CD8-positive, alpha-beta memory T cell (primary cell): ENCODE measurements at places on chromosomes 2 and 18.
A peak's percentile ranks its signal among the peaks of the same experiment; 100 is the strongest.

GRCh38 chr2:85129861-85130260 lies 3.3 kb upstream of the TCF7L1 start:
- no peak for DNase-seq

DNA sequence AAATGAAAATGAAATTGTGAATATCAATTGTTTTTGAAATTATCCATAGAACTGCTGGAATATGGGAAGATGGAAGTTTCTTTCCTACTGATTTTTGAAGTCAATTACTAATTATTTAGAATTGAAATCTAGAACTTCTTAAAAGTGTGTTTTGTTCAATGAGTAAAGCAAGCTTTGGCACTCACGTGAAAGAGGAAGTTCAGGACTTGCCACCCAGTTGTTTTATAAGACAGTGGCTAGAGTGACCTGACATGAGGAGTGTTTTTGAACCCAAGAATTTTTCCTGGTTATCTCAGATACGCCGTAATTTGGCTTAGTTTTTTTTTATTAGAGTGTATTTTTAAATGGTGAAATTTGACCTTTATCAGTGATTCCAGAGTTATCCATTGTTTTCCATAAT lies 3.5 kb downstream of the MXD1 start:
- DNase-seq, result no peak

GRCh38 chr2:203612246-203612645 lies 77.1 kb upstream of the RAPH1 start:
- no peak for DNase-seq

GRCh38 chr2:173803449-173803848 lies 161.7 kb downstream of the SP3 start:
- no peak for DNase-seq

DNA sequence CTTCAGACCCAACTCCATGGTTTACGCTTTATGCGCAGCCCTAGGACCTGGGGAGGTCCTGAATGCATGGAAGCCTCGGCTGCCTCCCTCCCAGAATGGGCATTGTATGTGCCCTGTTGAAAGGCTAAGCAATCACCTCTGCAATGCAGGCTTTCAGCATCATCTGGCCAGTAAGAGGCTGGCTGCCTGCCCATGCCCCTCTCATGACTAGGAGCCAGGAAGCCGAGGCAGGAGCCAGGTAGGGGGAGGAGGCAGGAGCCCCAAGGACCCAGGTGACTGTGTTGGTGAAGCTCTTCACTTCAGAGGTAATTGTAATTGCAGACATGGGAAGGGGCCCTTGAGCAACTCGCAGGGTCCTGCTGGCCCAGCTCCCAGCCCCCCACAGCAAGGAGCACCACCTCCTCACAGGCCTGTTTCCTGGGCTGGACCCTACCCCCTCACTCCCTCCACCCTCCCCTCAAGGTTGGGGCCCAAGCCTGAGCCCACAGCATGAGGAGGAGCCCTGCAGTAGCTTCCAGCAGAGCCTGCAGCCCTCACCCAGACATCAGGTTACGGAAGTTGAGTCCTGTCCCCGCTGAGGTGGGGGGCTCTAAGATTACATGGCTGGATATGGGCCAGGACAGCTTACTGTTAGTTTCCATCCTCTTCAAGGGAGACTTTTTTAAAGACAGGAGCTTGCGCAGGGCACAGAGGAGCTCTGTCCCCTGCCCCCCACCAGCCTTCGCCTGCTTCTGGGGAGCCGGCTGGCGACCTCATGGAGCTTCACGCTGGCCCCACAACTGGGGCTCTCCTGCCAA lies 21.9 kb downstream of the CRACDL start:
- no peak for DNase-seq

DNA sequence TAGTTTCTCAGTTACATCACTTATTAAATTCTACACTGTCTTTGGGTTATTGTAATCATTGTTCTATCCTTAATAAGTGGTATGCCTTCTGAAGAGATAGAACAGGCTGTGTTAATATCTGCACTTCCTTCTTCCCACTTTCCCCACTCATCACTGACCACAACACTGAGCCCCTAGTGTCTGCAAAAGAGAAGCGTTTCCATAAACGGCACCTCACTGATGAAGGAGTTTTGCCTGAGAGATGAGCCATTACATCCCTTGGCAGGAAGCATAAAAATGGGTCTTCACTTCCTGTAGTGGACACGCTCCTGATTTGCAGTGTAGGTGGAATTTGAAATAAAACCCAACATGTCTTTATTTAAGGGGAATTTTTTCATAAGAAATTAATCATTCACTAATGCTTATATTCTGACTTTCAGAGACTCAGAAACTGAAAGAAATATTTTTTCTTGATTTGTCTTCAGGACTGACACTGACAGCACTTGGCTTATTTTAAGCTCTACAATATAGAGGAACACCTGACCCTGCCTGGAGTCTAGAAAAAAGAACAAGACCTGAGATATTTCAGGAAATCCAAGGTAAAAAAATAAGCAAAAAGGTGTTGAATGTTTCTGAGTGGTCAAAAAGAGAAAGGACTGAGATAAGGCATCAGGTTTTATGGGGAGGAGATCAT lies 275.3 kb downstream of the RAD51AP2 start:
- no peak for DNase-seq

GRCh38 chr2:235864733-235865515 lies 303.3 kb downstream of the GBX2 start:
- no peak for DNase-seq

- DNase-seq, result no peak
These were observed 114.8 kb downstream of the SCG2 start for GRCh38 chr2:223487214-223487846.

GRCh38 chr2:96146153-96146880 lies 1.1 kb upstream of the DUSP2 start:
- DNase-seq, result peak; percentile 84

DNA sequence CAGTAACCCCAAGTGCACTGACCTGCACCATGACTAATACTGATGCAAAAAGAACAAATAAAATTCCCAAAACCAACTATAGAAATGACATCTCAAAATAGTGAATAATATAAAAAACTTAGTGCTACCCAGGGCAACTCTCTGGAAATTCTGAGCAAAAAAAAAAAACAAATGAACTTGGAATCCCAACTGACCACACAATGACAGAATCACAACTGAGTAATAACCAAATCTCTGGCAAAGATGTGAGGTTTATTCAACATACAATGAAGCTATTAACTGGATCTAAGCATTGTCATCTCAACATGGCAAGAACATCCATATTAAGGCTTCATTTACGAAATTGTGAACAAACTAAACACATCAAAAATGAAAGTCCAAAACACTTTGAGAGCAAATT lies 22.7 kb downstream of the EXOC6B start:
- no peak for DNase-seq

DNA sequence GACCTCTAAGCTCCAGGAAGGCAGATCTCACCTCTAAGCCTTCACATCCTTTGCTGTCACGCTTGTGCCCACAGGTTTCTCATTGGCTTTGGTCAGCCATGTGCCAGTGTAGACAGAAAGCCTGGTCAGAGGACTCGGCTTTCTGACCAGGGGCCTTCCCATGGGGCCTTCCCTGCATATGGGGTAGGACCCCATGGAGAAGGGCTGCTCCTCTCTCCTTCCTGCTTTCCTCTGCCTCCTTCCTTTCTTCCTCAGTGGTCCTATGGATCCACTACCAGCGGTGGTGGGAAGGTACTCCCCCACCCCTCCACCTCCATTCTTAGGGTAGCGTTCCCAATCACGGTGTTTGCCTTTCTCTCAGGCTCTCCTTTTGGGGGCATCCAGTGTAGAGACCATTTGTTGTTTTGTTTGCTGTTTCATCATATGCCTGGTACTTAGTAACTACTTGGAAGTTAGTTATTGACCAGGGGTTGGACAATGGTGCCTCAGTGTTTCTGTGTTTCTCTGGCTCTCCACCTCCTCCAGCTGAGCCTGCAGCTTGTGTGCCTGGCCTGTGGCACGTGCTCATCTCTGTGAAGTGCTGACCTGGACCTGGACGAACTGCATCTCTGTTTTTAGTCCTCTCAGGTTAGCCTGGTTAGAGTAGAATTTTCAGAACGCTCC lies 71.6 kb downstream of the ZNF407 start:
- DNase-seq, result no peak

DNA sequence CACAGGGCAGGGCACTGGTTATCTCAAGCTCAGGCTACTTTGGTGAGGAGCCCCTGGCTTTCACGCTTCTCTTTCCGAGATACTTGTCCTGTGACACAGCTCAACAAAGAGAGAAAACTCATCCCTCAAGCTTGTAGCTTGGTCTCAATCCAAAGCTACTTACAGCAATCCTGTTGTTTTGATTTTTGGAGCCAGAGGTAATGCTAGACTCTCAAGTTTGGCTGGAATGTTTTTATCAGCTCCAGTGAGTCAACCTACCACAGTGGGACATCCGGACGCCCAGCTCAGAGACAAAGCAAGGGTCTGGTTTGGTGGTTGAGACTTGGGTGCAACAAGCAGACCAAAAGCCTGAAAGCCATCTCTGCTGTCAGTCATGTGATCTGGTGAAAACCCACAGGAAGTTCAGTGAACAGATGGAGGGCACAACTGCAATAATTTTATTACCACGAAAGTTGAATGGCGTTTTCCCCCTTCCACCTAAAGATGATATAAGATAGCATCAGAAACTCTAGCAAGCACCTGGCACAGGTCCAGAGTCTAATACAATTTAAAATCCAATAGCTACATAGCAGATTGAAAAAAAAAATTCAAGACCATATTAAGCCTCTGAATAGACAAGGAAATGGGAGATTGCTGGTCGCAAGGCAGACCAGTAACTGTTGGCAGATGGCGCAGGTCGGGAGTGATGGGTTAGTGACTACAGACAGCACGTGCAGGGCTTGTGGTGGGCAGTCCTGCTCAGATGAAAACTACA lies 102.3 kb upstream of the SMAD7 start:
- peak; percentile 60 for DNase-seq

GRCh38 chr2:203835892-203836800 lies 31.4 kb upstream of the CTLA4 start:
- no peak for DNase-seq

GRCh38 chr18:1618364-1618763 lies 713.7 kb downstream of the ADCYAP1 start:
- DNase-seq, result no peak

DNA sequence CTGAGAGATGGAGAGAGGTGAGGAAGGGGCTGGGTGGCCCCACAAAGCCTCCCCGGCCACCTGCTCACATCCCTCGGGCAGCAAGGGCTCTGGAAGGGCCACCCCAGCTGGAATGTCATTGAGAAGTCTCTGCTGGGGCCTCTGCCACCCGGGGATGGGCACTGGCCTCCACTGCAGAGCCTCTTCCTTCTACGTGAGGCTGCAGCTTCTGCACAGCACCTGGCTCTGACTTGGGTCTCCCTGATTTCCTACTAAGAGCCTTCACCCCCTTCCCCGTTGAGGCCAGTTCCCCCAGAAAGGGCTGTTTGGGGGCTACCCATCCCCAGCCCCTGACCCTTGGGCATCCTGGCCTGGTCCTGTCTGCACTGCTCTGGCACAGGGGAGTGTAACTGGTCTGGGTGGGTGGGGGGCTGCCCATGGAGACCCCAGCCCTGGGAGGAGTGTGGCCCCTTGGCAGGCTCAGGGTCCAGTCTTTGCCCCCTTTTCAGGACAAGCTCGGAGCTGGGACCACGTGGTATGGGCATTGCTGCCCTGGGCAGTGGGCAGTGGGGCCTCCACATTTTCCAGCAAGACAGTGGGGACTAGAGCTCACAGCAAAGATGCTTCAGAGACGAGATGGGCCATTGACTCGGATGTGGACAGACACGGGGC lies 5.6 kb downstream of the PDCD1 start:
- DNase-seq, result no peak

GRCh38 chr2:220744861-220745260 lies 827.2 kb downstream of the EPHA4 start:
- no peak for DNase-seq

DNA sequence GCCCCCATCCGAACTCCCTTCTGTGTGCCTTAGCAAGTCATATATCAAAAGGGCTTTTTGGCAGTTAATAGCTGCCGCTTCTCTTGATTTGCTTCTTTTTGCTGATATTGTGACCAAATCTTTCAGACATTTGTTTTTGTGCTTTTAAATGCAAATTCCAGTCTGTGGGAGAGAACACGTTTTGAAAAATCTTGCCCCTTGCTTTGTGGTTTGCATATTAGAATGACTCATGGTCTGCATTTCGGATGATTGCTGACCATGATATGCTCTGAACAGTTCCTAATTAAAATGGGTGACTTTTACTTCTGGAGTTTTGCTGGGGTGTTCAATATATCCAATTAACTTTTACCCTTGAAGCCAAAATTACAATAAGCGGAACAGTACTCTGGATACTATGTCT lies 58.2 kb upstream of the ST6GAL2 start:
- no peak for DNase-seq

DNA sequence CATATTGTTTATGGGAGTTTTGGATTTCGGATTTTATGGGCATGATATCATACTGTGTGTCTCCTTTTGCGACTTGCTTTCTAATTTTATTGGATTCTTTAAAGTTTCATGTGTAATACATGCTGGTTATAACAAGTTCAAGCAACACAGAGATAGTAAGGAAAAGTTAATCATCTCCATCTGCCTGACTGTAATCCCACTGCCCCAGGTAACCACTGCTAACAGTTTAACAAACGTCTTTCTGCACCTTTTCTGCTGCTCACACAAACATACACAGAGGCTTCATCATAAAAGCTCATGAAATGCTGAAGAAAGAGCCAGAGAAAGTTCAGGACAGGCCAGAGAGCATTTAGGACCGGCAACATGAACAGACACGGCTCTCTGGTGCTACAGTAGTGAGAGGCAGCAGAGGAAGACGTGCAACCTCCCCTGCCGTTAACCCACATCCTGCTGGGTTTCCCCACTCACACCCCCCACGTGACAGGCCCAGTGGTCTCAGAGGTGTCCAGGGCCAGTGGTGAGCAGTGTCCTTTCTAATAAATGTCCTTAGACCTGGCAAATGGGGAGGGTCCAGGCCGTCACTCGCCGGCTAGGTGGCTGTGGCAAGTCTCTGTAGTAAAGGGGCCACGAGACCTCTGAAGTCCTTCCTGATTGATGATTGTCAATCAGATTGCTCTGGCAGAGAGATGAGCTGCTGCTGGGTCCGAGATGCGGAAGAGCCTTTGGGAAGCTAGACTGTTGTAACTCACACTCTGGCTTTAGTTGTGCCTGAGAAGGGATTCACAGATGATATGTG lies 43.0 kb upstream of the SLC1A4 start:
- DNase-seq, result peak; percentile 33

DNA sequence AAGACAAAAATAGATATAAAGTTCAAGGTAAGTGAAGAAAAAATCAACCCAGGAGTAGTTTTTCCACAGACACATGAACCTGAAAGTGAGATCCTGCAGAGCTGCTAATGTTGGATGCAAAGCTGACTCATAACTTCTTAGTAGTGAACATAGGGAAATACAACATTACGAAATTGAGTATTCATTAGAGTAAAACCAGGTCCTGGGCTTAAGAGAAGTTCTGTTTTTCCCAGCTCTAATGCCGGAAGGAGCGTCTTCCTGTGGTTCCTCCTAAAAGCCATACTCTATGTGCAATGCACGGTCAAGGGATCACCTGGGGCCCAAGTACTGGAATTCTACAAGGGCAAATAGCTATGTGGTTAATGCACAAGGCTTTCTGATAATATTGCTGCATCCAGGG lies 141.7 kb downstream of the RBMS1 start:
- DNase-seq, result no peak

DNA sequence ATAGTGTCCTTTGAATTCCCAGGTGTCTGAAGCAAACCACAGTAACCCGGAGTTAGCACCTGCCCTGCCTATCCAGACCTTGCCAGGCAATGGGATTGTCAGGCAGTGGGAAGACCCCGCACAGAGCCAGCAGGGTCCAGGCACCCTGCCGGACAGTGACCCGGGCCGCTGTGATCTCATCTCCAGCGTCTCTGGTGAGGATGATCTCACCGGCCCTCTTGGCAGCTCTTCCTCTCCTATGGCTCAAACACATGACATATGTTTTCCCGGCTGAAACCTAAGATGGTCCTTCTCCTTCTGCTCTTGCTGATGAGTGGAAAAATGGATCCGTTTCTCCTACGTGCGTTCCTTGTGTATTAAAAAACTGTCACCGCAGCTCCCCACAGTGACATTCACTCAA lies 75.1 kb downstream of the ACOXL start:
- DNase-seq, result no peak
